NCI-H2227 treated with DMSO at 0.1 percent for 48 hours (cell line): ENCODE measurements at places on chromosomes 13 and 19.

DNA sequence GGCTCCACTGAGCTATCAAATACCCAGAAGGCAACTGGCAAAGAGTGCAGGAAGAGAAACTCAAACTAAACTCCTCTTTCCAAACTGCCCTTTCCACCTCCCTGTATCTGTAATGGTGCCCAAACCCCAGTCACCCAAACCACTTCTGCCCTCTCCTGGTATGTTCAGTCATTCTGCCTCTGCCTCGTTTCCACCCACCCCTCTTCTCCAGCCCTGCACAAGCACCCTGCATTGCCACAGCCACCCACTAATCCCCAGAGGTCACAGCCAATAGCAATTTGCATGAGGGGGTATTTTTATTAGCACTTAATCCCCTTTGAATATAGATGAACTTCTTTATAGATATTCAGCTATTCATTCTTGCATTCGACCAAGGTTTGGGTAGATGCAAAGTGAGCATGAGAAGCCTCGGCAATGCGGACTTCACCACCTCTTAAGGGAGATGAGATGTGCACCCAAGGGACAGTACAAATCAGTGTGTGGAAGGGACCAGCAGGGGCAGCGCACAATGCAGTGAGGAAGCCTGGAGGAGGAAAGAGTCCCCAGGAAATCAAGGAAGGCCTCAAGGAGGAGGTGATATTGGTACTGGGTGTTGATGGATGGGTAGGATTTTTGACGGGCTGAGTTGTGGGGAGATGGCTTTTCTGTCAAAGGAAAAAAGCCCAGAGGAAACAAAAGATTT, 12.4 kb downstream of the TMEM272 start:
- DNase-seq: no peak

GRCh38 chr19:41205995-41206394, 13.0 kb downstream of the CYP2S1 start:
- DNase-seq: no peak

- no peak for DNase-seq
These were observed 347.5 kb downstream of the GPC5 start for GRCh38 chr13:91745967-91746366.

DNA sequence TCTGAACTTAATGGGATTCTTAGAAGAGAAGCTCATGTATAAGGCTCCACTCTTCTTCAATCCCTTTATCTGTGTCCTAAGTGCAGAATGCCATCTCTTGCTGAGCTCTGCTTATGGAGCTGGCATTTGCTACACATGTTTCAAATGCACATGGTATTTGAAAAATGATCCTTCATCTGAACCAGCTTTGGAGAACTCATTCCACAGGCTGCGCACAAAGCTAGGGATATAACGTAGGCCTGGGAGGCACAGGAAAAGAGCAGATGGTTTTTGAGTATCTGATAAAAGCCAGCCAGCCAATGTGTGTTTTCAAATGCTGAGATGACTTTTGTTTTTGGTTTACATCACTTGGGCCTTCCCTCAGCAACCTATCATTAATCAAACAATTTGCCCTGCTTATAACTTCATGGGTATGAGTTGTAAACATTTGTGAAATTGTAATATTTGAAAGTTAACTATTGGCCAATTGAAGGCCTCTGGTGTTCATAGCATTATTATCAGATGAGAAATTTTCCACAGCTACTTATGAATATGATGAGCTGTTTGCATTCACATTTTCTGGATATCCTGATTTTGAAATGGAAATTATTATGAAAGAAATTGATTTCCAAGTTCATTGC, 729.0 kb downstream of the FGF9 start:
- DNase-seq: no peak

- no peak for DNase-seq
These were observed 7.7 kb upstream of the ZNF611 start for GRCh38 chr19:52742516-52742915.

DNA sequence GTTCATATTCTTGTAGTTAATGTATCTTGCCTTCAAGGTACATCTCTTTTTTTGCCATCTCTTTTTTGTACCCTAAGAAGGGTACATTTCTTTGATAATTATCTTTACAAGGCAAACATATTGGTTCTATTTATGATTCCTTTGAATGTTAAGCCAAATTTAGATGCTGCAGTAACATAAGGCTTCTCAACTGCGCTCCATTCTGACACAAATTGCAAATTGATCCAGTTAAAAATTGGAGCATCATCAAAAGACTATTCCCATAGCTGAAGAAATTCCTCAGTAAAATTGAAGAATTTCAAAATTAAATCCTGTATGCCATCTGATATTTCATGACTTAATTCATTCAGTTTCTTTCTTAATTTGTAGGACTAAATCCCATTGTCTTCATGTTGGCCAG, 2.7 kb upstream of the ZNF780A start:
- DNase-seq: no peak

GRCh38 chr19:52923778-52924593, 758 bp upstream of the ZNF888 start:
- DNase-seq: no peak

GRCh38 chr13:105406551-105406950, 1128.9 kb downstream of the EFNB2 start:
- DNase-seq: no peak

DNA sequence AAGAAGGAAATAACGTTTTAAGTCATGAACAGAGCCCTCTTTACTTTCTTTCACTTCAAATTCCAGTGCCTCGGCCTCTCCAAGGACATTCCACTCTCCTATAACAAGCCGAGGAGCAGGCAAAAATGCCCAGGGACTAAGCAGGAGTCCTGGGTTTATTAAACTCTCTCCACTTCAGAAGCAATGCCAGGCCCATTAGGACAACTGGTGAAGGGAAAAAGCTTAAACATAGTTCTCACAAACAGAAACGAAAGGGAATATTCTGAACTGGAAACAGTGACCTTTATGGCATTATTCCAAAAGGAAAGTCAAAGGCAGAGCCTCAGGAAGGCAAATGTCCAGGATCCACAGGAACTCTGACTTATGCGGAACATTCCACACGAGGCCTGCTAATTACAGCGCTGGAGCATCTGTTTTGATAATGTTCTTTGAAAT, 30.9 kb upstream of the MED4 start:
- DNase-seq: no peak

- no peak for DNase-seq
These were observed 44.9 kb downstream of the BICRA start for GRCh38 chr19:47653856-47654255.

- DNase-seq: no peak
These were observed 148.3 kb downstream of the POSTN start for GRCh38 chr13:37450276-37450675.
